Spleen (tissue), 13 donors: ENCODE measurements at places on chromosomes 11 and 22. TPM values are rescaled to one million over a fixed set of nuclear protein-coding genes. Genes with fewer than 3 reads are reported as not detected.

- no peak for DNase-seq
These were observed 132.8 kb upstream of the PITPNB start for GRCh38 chr22:28051787-28052356.

DNA sequence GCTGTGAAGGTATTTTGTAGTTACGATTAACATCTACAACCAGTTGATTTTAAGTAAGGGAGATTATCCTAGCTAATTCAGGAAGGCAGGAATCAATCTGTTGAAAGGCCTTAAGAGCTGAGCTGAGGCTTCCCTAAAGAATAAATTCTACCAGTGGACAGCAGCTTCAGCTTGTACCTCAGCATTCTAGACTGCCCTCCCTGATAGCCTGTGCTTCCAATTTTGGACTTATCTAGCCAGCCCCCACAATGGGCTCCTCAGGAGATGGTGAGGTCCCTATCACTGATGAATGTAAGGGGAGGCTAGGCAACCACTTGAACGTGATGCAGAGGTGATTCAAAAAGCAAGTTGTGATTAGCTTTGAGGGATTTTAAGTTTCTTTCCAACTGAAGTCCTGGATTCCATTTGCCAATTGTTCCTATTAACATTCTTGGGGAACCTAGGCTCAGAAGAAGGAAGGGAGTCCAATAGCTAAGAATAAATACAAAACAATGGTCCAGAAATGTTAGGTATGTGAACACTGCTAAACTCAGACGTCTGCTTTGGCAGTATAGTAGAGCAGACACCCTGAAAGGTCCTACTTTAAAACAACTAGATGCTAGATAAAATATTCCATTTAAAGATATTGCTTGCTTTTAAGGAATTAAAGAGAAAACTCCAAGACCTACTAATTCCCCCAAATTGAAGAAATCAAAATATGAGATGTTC lies 404.3 kb upstream of the TENM4 start:
- DNase-seq: no peak

The SLC25A45 gene
- 23.8 TPM for total RNA-seq

- no peak for DNase-seq
These were observed 15.6 kb downstream of the TBC1D10A start for GRCh38 chr22:30310881-30311771.

- DNase-seq: no peak
These were observed 79.9 kb upstream of the RAB1B start for GRCh38 chr11:66188580-66188979.

The MISFA gene
- 4.3 TPM for total RNA-seq

- DNase-seq: no peak
These were observed 19.5 kb downstream of the TXN2 start for GRCh38 chr22:36461665-36462649.
